ENCODE measurements at places on chromosomes 3 and 15.

GRCh38 chr15:68439506-68439905 lies 7.5 kb upstream of the ITGA11 start:
- no peak for DNase-seq

DNA sequence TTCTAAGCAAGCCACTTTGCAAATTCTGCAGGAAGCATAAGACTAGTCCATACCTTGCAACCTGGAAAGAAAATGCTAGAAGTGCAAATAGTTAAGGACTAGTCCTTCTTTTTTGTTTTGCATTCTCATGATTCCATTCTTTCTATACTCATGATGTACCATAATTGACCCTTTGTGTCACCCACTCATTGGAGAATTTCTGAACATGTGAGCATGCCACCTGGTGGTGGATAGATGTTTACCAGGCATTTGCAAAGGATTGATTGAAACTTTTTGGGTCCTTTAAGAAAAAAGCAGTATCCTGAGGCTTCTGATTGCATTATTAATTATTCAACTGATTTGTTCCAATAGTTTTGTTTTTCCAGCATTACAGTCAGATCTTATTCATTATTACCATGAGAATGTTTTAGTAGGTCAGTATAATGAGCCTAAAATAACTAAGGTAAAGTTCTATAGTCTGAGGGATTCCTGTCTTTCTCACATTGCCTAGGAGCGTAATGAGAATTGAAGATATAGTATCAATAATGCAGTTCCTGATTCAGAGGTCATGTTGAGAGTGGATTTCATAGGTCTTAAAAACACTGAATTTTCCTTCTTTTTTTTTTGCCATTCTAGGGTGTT lies 20.2 kb upstream of the DIPK2A start:
- no peak for DNase-seq

DNA sequence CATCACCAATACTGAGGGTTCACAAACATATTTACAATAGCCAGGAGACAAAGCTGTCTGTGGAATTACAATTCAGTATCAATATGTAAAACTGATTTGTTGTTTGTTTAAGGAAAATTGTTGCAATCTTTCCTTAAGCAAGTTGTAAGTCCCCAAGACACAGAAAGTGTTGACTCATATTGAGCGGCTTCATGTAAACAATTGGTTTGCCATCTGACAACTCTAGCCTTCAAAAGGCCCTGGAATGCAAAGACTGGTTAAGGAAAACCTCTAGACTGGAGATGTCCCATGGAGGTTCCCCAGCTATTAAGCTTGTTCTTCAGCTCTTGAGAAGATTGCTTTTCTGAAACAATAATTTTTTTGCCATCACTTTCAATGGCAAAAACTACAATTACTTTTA lies 283.7 kb upstream of the PROK2 start:
- no peak for DNase-seq

- DNase-seq: no peak
These were observed 436.4 kb downstream of the NAALADL2 start for GRCh38 chr3:175295248-175296130.

- no peak for DNase-seq
These were observed 152.6 kb downstream of the FAM43A start for GRCh38 chr3:194838236-194838635.

- DNase-seq: no peak
These were observed 146.9 kb upstream of the LRTM1 start for GRCh38 chr3:55074796-55075195.

GRCh38 chr3:56880720-56881575 lies 79.2 kb upstream of the ARHGEF3 start:
- no peak for DNase-seq

- DNase-seq: no peak
These were observed 11.9 kb upstream of the SRP14 start for GRCh38 chr15:40050788-40051470.

DNA sequence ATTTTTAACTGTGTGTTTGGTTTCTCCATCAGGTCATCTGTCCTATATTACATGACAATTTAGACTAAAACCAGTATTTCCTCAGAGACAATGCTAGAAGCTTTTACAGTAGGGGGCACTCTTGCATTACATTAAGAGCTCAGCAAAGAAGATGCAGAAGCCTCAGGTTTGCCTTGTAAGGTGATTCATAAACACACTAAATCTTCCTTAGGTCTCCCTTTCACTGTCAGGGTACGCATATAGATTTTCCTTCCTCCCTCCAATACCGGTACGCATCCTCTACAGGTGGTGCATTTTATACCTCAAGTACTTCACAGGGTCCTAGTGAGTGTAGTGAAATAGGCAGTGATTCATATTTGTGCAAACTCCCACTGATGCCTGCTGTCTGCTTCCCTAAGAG lies 46.5 kb downstream of the CD86 start:
- no peak for DNase-seq

DNA sequence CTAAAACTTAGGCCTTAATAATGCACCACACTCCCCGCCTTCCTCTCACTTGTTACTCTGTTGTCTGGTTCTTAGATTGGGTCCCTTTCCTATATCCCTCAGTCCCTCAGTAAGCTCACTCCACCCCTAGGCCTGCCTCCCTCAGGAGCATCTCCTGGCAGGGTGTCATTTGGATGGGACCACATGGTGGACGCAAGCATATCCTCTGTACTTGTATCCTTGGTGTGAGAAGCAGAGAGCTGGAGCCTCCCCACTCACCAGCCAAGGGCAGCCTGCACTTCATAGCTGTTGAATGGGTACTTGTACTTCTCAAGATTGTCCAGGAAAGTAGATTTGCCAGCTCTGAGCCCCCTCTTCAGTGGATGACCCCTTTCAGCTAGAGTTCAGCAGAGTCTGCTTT lies 11.6 kb downstream of the SEC61A1 start:
- no peak for DNase-seq

- no peak for DNase-seq
These were observed 89.0 kb upstream of the FGF12 start for GRCh38 chr3:192816351-192816750.

- DNase-seq: no peak
These were observed 24.4 kb downstream of the P3H2 start for GRCh38 chr3:190096345-190096744.

GRCh38 chr3:126959921-126960603 lies 22.9 kb upstream of the PLXNA1 start:
- no peak for DNase-seq

DNA sequence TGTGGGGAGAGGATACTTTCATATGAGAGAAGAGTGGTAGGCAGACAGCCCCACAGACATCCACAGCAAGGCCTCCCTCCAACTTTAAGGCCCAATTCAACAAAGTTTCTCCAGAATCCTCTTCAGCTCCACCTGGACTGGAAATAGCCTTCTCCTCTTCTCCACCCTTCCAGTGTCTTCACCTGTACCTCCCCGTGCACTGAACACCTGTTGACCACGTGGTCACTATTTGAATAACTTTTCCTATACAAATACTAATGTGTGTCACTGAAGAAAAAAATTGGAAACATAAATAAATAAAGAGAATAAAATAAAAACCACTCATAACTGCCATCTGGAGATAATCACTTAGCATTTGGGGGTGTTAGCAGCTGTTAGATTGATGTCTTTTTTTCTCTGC lies 52.9 kb downstream of the CCNL1 start:
- no peak for DNase-seq

DNA sequence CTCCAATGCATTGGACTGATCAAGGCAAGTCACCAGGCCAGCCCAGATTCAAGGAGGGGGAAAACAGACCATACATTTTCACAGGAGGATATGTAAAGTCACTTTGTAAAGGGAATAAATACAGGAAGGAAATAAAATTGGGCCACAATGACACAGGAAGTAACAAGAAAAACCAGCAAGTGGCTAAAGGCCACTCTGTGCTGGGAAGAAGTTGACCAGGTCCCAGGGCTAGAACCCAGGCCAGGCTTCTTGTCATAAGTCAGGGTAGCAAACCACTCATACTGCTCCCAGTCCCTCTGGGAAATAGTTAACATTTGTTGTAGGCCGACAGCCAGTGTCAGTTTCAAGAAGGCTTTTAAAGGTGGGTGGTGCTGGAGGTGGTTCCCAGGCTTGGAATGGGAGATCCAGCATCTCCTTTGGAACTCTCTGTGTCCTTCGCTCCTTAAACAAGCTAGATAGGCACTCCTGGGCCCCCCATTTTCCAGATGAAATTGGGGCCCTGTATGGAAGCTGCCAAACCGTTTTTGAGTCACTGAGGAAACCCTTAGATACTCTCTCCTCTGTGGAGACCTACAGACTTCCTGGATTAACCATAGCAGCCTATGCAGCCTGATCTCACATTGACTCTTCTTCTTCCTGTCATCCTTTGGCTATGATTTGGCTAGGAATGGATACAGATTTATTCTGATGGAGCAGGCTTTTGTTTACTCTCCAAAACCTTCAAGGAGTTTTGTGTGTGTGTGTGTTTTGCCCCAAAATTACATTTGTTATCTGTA lies 14.7 kb upstream of the EDC3 start:
- no peak for DNase-seq

DNA sequence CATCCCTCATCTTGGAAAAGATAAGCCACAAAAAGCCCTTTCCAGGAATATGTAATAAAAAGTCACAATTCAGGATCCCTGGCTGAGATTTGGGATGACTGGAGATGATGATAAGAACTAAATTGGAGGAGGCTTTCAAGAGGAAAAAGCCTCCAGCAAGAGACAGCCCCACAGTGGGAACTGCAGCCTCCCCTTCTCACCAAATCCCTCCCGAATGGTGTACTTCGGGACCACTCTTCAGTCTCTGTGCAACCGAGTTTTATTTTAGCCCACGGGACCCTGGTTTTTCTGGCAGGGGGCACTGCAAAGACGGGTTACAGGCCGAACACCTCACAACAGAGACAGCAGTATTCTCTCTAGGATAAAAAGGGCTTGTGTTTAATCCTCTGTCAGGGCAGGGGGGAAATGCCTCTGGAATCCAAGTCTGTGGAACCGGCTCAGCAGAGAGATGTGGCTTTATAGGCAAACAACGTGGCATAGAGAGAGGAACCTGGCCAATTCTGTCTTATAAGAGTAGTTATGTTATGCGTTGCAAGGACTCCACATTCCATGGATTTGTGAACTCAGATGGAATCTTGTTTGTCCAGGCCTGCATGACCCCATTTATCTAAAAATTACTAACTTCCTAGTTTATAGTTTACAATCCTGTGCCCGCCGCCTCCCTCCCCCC lies 1.2 kb upstream of the LMCD1 start:
- DNase-seq: no peak

- DNase-seq: no peak
These were observed 7.3 kb downstream of the ALPK3 start for GRCh38 chr15:84824260-84825007.

DNA sequence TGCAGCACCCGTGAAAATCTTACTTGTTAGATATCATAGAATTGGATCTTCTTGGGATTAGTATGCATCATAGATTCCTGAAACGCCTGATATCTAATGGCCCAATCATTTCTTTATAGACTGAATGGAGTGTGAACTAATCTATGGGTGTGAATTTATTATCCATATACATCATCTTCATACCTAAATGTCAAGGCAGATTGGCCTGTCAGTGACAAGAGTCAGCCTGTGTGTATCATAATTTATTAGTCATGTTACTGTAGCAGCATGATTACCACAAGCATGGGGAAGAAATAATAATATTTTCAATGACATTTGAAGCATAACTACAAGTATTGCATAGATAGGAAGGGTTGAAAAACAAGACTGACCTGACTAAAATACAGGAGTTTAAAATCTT lies 235.8 kb downstream of the RAP2B start:
- no peak for DNase-seq

GRCh38 chr3:152021951-152022461 lies 148.6 kb downstream of the SUCNR1 start:
- DNase-seq: no peak

DNA sequence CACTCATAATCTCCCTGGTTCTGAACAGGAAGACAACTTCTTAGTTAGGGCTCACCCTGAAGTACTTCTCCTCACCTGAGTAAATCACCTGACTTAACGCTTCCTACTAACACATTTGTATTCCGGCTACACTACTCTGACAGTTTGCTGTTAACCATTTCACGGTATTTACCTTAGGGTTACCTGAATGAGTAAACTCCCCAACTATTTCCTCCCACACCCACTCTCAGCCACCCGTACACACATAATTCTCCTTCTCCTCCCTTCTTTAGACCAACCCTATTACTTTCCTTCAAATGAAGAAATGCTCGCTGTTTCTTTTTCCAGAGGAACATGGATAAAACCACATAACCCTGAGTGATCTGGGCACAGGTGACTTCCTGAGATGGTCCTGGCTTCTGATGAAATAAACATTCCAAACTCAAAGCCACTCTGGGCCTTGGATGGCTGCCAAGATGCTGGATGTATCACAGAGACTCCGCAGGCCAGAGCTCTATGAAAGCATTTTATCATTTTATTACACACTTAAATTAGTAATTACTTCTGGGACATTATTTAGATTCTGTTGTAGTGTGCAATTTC lies 183.6 kb upstream of the ATP11B start:
- DNase-seq: no peak

- DNase-seq: no peak
These were observed 65.4 kb downstream of the BDH1 start for GRCh38 chr3:197490098-197491058.

- DNase-seq: no peak
These were observed 28.3 kb upstream of the CRYBG3 start for GRCh38 chr3:97793420-97794019.

DNA sequence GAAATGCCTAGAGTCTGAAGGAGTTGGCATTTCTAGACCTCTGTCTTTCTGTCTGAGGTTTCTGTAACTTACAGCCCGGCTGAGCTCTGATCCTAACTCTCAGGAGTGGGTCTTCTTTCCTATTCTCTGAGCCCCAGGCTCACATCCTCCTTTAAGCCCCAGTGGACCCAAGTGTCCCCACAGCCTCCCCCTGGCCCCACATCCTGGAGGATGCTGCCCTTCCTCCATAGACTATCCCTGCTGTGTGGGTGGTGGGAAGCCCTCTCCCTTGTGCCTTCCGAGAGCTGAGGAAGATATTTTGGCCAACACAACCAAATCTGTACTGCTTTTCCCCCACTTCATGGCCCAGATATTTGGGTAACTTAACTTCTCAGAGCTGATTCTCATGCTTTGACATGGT lies 151.3 kb downstream of the LRTM1 start:
- DNase-seq: no peak

GRCh38 chr3:101531473-101532086 lies 18.6 kb upstream of the SENP7 start:
- DNase-seq: no peak

DNA sequence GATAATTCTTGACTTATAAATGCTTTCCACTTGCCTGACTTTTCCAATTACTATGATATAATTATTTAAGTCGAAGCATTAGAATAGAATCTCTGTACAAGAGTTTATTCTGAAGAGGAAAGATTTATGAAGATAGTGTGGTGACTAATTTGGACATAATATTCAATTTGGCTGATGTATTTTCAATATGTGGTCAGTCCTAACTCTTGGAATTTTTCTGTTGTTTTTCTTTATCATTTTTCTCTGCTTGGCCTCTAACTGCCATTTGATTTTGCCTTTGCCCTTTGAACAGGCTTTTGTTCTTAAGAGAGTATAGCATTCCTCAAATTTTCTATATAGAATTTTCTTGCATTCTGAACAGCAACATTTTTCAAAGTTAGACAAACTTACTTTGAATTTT lies 2.6 kb upstream of the MDFIC2 start:
- DNase-seq: no peak

- DNase-seq: no peak
These were observed 43.8 kb upstream of the TRA2B start for GRCh38 chr3:185981621-185982020.

GRCh38 chr3:11626084-11626463 lies 17.6 kb downstream of the VGLL4 start:
- DNase-seq: no peak

Data from T-helper 9 cell (primary cell).